Activated CD4-positive, alpha-beta memory T cell treated with anti-CD3 and anti-CD28 coated beads for 36 hours (primary cell): ENCODE measurements at places on chromosomes 6 and 20.

DNA sequence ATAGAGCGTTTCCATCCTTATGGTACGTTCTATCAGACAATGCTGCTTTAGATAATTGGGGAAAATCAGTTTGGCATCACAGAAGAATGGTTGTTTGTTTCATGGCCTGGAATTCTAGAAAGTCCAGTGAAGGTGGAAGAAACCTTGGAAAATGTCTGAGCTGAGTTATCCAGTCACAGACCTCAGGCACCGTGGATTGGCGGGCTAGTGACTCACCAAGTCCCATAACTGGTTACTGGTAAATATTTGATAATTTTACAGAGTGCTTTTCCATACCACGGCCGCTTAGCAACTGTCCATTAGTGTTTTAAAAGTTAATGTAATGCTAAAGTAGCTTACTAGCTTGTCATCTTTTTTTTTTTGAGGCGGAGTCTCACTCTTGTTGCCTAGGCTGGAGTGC, 99.4 kb downstream of the SLC35B3 start:
- DNase-seq, result no peak

DNA sequence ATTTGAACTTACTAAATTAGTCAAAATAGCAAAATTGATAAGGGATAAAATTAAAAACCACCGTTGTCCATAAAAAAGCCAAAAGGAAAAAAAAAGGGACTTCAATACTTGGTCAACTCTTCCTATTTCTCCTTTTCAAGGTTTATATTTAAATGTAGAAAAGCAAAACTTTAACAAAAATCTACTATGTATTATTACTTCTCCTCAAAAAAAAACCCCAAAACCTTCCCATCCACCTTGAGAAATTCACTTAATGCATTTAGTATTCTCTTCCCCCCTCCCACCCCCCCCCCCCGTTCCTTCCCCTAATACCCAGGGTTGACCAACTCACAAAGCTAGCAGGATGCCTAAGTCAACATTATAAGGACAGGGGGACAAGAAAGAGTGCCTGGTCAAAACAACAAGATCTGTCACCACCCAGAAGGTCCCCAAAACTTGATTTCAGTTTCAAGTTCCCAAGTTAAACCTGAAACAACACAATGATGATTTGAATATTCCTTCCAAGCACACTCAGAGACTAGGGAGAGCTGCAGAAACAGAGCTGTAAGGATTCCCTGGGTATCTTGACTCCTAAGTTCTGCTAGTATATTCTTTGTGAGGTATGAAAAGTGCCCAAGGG, 14.6 kb downstream of the GMDS start:
- no peak for DNase-seq

DNA sequence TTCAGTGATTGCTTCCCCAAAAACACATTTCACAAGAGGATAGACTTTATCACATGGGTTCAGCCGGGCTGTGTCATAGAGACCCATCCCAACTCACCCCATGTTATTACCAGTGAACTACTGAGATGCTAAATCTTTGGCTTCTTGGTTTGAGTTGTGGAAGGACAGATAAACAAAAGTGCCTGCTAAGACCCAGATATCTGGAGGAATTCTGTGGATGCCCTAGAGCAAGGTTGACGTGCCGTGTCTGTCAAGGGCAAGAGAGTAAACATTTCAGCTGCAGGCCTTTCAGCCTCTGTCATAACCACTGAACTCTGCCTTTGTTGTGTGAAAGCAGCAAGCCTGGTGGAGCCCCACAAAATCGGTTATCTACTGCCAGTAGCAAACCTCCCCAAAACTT, 11.2 kb upstream of the THBD start:
- DNase-seq, result no peak

DNA sequence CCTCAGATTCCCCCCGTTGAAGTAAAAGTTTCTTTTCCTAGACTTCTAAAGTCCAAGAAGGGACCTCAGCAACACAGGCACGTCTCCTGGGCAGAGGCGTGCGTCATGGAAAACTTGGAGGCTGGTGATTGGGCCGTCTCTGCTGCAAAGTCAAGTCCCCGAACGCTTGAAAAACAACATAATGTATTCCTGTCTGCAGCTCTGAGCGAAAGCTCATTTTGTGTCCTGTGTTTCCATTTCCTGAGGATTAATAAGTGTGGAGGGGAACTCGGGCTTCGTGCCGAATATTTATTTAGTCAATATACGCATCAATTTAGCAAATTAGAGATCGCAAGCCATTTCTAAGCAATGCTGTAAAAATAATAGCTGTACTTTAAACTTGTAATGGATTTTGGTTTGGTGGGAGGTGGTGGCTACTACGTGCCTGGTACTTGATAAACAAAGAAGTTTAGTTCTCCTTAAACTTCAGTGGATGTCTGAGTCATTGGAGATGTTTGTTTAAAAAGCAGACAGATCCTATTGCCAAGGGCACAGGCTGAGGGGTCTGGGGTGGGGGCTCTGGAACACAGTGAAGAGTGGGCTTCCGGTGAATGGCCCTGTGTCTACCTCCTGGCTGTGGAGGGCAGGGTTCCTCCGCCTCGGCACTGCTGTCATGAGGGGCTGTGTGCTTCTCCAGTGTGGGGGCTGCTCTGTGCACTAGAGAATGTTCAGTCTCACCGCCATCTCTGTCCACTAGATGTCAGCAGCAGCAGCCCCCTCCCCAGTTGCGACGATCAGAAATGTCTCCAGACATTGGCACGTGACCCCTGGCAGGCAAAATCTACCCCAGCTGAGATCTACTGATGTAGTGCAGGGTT, 21.8 kb downstream of the PCK1 start:
- no peak for DNase-seq

DNA sequence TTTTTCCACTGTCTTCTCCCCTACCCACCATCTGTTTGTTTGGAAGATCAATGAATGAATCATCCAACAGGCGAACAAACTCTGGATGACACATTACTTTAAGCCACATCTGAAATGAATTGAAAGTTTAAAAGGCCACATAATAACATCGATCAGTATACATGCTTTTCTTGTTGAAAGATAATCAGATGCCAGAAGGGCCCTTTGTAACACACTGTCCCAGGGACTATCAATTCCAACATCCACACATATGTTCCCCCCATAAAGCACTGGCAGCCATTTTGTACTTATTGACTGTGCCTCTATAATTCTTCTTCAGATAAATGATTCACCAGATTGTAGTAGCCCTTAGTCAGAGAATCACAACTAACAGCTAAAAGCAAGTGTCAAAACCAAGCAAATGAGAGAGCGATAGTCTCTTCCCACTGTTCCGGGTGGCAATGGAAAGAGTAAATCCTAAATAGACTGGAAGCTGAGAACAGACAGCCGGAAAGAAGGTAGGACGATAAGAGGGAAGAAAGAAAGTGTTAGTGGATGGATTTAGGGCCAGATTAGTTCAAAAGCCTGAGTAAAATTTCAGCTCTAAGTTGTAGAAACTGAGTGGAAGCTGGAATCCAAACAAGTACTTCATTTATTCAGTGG, 184.9 kb upstream of the TENT5A start:
- DNase-seq, result no peak

DNA sequence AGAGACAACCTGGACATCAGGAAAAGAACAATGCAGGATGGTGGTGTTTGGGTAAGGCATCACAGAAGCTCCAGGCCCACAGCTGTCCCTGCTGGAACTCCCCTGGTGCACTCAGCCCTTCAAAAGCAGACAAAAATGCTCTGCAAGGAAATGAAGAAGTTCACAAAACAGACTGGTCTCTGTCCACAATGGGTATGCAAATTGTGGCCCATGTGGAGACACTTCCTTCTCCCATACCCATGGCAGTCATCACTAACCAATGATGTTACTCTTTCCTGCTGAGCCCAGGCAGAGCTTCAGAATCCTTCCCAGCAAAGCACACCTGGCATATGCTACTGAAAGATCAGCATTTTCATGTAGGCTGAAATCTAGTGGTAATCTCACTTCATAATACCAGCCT, 42.6 kb upstream of the PXDC1 start:
- DNase-seq, result no peak

- no peak for DNase-seq
Measured at GRCh38 chr6:168157272-168158212, 78.5 kb upstream of the FRMD1 start.

DNA sequence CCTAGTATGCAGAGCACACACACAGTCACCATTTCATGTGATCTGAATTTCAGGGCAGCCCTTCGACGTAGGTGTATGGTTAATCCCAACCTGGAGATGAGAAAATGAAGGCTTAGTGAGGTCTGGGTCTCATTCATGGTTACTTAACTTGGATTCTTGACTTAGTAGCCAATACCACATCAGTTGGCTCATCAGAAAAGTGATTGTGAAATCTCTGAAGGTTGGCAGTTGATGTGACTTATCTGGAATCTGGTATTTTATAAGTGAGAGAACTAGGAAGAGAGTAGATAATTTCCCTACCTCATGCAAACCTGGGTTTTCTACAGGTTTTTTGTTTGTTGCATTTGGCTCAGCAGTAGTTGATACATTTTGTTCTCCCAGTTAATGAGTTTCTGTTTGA, 123.7 kb downstream of the CCDC170 start:
- DNase-seq, result no peak

GRCh38 chr6:11727998-11728961, 50.3 kb downstream of the ADTRP start:
- peak; percentile 46 for DNase-seq

- no peak for DNase-seq
Measured at GRCh38 chr6:118902726-118903125, 8.8 kb downstream of the ASF1A start.

DNA sequence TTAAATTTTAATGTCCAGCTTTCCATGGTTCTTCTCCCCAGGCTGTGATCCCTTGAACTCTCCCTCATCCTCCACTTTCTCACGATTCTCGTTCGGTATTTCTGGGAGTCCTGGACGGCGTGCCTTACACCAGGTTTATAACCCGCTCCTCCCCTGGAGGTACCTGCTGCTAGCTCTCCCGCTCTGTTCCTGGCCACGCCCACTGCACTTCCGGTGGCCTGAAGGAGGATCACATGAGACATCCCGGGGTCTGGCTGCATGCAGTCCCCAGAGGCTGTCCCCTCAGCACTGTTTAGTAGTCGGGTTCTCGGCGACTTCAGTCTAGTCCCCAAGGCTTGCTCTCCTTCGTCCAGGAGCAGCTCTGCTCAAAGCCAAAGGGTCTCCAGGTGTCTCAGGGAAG, 28.4 kb upstream of the GCLC start:
- DNase-seq, result no peak

DNA sequence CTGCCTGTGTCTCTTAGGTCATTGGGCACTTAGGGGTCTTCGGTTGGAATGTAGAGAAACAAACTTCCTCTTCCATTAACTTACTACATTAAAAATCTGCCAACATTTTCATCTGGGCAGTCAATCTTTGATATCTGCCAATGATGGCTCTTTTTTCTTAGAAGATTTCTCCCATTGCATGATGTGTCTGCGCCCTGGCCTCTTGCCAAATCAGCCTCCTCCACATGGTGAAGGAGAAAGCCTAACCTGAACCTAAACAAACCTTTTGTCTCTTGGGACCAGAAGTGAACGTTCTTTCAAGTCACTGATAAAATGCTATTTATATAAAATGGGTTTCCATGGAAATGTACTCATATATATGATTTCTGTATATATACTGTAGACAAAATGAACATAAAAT, 998.9 kb upstream of the GJE1 start:
- DNase-seq, result no peak

DNA sequence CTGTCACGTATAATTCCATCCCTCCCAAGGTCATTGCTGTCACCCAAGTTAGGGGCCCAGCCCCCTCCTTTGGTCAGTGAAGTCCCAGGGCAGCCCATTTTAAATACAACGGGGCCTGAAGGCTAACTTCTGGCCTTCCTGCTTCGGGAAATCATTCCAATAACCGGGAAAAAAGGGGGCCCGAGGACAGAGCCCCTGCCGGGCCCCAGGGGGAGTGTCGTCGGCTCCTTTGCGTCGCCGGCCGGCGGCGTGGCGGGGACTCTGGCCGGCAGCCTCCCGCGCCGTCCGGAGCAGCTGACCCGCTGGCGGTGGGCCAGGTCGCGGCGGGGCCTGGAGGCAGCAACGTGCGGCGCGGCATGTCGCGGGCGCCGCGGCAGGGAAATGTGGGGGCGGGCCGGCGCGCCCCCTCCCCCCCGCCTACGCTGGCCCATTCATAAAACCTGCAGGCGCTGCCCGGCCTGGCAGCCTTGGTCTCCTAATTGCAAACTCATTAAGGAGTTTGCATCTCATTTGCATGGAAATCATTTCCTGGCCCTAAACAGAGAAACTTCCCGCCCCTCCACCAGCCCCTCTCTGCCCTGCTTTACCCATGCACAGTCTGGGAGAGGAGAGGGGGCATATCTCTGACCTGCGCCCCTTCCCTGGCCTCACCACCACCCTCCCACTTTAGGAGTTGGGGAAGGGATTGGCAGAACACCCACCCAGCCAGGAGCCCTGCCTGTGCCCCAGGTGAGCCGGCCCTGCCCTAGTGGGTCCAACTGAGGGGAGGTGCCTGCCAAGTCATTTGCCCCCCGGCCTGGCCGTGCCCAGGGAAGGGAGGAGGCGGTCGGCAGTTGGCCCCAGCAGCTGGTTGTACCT, 50.7 kb downstream of the MRPL14 start:
- no peak for DNase-seq

DNA sequence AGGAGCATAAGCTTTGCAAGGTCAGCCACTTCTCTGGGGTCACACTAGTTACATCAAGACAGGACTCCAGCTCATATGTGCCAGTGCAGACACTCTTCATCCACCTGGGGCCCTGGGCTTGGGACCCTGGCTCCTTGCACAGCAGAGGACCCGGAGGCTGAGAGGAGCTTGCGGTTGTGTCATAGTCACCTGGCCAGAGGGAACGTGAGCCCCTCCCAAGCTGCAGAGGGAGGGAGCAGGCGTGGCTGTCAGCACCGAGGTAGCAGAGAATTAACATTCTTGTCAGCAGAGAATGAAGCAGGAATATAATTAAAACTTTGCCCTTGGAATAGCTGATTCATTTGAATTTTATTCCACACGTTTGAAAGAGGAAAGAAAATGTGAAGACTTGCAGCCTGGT, 36.8 kb downstream of the BCAS4 start:
- DNase-seq, result no peak

GRCh38 chr6:74063391-74063790, 367.4 kb downstream of the CD109 start:
- no peak for DNase-seq

DNA sequence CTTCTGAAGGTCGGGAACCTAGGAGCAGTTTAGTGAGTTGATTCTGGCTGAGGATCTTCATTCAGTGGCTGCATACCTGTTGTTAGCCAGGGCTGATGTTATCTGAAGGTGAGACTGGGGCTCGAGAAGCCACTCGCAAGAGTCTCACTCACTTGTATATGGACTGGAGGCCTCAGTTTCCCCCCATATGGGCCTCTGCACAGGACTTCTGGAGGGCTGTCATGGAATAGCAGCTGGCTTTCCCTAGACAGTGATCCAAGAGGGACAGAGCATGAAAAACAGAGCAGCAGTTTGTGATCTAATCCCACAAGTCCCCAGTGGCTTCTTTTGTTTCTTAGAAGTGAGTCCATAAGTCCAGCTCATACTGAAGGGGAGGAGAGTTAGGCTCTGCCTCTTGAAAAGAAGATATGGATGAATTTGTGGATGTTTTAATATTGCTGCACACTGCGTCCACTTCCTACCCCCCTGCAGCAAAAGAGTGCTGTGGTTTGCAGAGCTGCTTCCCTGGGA, 623.4 kb downstream of the CDH26 start:
- no peak for DNase-seq

GRCh38 chr6:39419607-39420006, 97.1 kb upstream of the KCNK16 start:
- no peak for DNase-seq
